ENCODE measurements at places on chromosomes 2 and 18.
A peak's percentile ranks its signal among the peaks of the same experiment; 100 is the strongest.

DNA sequence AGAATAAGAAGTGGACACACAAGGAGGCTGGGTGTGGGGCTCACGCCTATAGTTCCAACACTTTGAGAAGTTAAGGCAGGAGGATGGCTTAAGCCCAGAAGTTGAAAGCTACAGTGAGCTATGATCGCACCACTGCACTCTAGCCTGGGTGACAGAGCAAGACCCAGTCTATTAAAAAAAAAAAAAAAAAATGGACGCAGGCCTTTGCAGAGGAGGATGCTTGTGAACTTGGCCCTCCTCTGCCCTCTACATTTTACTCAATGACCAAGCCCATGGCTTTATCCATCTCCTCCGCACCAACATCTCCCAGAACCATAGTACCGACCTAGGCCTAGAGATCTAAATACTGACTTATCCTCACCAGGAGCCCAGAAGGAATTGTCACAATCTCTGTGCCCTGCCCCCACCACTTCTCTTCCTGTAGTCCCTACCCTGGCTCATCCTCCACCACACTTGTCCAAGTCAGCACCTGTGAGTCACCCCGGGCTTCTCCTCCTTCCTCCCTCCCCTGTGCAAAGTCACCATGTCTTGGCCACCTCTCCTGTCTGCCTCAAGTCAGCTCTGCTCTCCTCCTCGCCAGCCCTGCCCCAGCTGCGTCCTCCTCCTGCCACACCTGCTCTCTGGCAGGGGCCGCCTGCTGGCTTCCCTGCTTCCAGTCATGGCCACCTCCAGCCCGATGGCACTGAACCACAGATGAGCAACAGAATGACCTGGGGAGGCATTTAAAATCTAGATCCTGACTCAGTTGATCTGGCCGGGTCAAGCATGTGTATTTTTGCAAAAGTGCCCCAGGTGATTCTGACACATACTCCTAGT, 35.8 kb upstream of the ASPRV1 start:
- peak; percentile 13 for DNase-seq

GRCh38 chr18:3468833-3469232, 18.9 kb downstream of the TGIF1 start:
- peak; percentile 29 for DNase-seq

DNA sequence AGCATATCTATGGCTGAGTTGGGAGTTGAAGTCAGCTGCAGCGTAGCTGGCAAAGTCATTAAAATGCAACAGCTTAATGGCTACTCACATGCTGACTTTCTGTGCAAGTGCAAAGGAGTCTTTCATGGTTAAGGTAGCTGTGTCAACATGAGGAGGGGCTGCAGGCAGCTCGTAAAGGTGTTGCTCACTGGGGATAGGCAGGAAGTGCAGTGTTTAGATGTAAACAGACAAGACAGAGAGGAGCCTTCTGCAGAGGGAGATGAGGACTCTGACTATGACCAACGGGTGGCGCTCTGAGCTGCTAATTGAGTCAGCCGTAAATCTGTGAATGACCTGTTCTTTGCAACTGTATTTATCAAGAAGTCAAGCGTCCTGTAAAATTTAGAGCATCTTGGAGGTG, 22.3 kb upstream of the CAVIN2 start:
- peak; percentile 9 for DNase-seq

DNA sequence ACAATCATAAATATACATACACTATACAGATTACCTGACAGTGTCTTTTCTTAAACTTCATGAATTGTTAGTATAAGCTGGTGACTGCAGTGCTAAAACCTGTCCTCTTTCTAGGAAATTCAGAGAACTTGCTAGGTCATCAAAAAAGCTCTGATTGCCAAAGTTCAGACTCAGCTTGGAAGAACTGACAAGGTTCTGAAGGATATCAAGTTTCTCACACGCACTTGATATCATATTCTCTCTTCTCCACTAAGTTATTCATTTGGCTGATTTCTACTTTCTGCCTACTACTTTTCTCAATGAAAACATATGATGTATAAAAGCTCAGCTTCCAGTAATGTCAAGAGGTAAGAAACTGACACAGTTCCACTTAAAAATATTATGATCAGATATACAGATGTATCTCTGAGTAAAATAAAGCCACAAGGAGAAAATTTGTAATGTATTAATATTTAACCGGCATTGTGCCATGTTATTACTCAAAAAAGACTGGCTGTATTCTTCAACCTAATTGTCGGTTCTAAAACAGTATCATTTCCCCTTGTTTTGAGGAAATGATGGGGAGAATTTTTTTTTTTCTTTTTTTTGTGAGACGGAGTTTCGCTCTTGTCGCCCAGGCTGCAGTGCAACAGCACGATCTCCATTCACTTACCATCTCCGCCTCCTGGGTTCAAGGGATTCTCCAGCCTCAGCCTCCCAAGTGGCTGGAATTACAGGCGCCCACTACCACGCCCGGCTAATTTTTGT, 2.4 kb downstream of the OSBPL1A start:
- DNase-seq: peak; percentile 19

GRCh38 chr2:146363731-146364130, 1481.1 kb upstream of the ACVR2A start:
- no peak for DNase-seq

DNA sequence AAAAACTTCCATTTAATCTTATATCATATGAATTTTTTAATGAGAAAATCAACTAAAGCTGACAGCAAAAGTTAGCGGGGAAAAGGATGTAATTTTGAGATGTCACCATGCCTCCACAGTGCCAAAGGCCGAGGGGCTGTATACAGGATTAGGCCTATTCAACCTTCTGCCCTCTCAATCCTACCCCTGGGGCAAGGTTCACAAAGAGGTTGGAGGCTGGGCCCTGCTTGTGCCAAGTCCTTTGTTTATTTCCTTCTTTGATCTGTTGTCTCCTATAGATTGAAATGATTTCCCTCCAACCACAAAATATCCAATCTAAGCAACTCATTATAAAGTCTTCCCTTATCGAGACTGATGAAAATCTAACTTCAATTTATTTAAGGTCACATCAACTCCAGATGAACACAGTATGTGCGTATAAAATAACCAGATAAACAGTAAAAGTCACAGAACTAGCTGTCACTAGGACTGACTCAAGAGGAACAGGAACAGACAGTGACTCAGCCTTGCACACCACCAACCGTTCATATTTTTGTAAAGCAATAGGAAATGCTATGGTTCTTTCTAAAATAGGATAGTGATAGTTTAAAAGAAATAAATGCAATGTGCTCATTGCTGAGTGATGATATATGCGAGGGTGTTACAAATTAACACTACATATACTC, 95.8 kb downstream of the SLC25A12 start:
- DNase-seq: peak; percentile 97

- DNase-seq: peak; percentile 85
Measured at GRCh38 chr18:77081390-77081778, 51.2 kb downstream of the MBP start.

DNA sequence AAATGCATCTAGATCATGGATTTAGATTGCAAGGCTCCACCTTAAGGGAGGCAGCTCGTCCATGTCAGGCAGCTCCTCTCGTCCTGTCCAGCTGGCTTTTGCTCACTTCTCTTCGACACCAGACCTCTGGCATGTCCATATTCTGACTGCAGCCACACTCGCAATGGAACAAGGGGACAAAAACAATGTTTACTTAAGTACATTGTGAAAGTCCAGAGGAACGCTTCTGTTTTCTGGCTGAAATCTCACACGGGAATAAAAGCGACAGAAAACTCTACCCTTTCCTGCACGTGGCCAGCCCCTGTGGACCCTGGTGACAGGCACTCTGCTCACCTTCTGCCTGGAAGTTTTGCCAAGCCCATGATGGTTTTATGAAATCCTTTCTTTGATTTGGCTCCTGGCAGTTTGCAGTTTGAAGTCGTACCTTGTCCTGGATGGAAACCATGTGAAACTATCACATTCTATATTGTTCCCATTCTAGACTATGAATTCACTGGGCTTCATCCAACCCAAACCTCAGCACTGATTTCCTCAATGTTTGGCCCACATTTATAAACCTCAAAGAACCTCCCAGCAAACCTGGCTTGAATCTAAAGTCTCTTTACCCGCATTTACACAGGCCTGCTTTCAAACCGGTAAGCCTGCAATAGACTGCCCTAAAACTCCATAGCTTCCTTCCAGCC, 134.3 kb upstream of the PIEZO2 start:
- no peak for DNase-seq

- no peak for DNase-seq
Measured at GRCh38 chr2:207532676-207533075, 2.9 kb downstream of the CREB1 start.

DNA sequence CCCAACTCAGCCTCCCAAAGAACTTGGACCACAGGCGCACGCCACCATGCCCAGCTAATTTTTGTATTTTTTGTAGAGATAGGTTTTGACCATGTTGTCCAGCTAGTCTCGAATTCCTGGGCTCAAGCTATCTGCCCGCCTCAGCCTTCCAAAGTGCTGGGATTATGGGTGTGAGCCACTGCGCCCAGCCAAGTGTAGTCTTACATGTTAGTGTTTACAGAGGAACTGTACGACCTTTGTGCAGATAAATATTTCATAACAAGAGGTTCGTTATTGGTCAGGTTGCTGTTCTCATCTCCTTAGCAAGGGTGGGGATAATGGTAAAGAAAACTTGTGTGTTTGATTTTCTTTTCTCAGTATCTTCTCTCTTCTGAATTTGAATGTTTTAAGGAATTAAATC, 46.5 kb downstream of the RALBP1 start:
- DNase-seq: no peak

GRCh38 chr18:36328385-36328858, 30.9 kb downstream of the FHOD3 start:
- no peak for DNase-seq

GRCh38 chr2:26395394-26395793, 6.3 kb upstream of the DRC1 start:
- DNase-seq: no peak

DNA sequence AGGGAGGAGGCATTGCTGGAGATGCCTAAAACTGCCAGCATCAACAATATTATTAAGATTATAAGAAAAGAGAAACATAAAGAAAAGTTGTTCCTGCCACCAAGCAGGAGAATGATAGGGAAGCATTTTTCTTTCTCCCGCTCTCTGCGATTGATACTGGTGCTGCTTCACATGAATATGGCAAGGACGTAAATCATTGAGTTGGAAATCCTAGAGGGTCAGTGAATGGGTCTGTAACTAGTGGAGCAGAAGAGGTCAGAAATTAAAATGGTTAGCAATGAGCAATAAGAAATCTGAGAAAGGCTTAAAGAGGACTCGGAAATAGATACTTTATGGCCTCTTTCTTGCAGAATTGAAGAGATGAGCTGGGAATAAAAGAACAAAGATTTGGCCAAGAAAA, 631.7 kb downstream of the BCL11A start:
- no peak for DNase-seq

GRCh38 chr2:217261452-217261851, 401.6 kb upstream of the TNP1 start:
- DNase-seq: no peak

DNA sequence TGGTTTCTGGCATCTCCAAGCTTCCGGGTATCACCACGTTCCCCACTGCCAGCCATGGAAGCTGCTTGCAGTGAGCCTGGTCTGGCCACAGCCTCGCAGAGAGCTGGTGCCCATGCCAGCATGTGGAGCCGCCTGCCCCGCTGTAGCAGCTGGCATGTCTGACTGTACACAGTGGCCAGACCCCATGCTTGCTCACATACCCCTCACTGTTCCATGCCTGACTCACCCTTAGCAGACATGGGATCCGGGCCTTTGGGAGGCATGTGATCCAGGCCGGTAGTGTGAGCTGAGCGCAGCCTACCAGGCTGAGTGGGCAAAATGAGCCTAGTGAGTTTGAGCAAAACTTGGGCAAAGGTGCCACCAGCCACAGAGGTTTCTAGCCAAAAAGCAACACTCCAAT, 18.8 kb upstream of the RPRD1A start:
- no peak for DNase-seq

GRCh38 chr2:32738939-32739338, 111.1 kb downstream of the TTC27 start:
- no peak for DNase-seq

GRCh38 chr18:59665057-59666006, 31.9 kb downstream of the CCBE1 start:
- no peak for DNase-seq

DNA sequence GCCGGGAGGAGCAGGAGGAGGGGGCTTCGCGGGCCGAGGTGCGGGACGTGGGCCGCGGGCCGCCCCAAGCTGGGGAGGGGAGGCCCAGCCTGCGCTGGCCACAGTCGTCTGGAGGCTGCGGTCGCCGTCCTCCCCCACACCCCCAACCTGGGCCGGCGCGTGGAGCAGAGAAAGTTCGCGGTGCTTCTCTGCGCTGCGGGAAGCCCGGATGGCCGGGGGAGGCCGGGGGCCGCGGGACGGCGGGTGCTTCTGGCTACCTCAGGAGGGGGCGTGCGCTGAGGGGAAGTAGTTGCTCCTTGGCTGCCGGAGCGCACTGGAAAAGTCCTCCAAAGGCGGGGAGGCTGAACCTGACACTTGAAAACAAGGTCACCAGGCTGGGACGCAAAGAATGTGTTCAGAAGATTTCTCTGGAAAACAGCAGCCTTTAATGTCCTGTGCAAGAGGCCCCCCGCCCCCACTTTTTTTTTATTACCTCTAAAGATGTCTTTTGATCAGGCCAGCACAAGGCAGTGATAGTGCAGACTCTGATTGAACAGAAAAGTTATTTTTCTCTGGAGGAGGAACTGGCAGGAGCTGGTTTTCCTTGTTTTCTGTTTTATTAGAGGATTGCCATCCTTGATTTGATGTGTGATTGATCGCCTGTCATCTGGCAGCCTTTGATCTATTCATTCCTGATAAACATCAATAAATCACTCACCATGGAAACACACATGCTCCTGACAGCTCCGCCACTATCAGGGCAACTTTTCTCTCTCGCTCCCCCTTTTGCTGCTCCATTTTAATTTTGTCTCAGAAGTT, 1.6 kb downstream of the TSHZ1 start:
- DNase-seq: peak; percentile 44

DNA sequence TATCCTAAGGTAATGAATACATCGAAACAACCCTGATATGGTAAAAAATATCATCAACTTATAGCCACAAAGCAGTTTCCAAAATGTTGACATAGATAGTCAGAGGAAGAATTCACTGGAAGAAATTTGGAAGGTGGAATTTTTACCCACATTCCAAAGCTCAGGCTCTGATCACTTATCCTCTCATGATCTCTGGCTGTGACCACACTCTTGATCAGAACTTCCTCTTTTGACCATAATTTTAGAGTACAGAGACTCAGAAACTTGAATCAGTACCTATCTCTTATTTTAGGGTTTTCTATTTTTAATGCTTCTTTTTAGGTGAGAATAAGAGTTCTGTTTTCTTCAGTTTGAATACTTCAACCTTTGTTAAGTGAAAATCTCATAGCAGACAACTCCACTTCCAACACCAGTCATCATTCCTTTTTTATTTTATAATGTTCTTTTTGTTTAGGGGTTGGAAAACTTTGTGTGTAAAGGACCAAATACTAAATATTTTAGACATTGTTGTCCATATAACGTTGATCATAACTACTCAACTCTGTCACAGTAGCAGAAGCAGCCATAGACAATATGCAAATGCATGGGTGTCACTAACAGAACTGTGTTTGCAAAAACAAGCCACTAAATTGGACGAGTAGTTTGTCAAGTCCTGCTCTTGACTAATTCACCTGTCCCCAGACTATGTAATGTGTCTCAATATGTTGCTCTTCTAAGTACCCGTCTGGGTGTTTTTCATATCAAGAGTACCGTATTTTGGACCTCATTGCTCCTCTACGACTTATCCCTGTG, 891.6 kb upstream of the CRIM1 start:
- peak; percentile 64 for DNase-seq

- DNase-seq: no peak
Measured at GRCh38 chr2:226755631-226756030, 44.0 kb downstream of the IRS1 start.

- no peak for DNase-seq
Measured at GRCh38 chr2:38653380-38653714, 12.6 kb upstream of the GALM start.

- DNase-seq: no peak
Measured at GRCh38 chr2:169027234-169027633, 3.9 kb downstream of the ABCB11 start.
